Naive thymus-derived CD8-positive, alpha-beta T cell (primary cell): ENCODE measurements at places on chromosomes 1 and 21. TPM values are rescaled to one million over a fixed set of nuclear protein-coding genes. Genes with fewer than 3 reads are reported as not detected.
A peak's percentile ranks its signal among the peaks of the same experiment; 100 is the strongest.

- H3K4me1 ChIP-seq, result no peaks in the 10 kb centered on the region
- H3K36me3 ChIP-seq, result peaks cover 1% of the 10 kb centered on the region
- H3K27me3 ChIP-seq, result no peaks in the 10 kb centered on the region
- H3K4me3 ChIP-seq, result no peak overlapping the region
- no peak overlapping the region for H3K27ac ChIP-seq
Measured at GRCh38 chr1:85975912-85976371, 180.6 kb downstream of the COL24A1 start.

DNA sequence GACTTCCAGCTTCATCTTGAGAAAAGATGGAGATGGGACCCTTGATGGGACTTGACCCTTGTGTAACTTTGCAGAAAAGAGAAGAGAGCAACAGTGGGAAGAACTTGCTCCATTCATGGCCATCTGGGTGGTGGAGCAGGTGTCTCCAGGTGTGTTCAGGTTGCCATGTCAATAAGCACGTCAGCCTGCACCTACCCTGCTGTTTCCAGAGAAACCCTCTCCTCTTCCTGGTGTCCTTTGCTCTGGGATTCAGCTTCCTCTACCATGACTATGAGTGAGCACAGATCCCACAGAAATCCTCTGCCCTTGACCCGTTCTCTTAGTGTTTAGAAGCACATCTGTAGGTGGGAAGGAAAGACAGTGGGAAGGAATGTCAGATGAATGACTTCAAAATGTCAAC is 21.8 kb upstream of the OTUD3 start:
- no peak overlapping the region for H3K4me3 ChIP-seq
- DNase-seq, result no peak
- H3K4me1 ChIP-seq, result no peaks in the 10 kb centered on the region
- peaks cover 7% of the 10 kb centered on the region for H3K36me3 ChIP-seq
- peaks cover 26% of the 10 kb centered on the region for H3K27me3 ChIP-seq

HNRNPCL2 gene
- total RNA-seq, result not detected

GRCh38 chr1:57146100-57146499 is 180.3 kb upstream of the C8B start:
- no peak overlapping the region for H3K27ac ChIP-seq
- H3K36me3 ChIP-seq, result no peaks in the 10 kb centered on the region
- H3K27me3 ChIP-seq, result no peaks in the 10 kb centered on the region
- H3K4me1 ChIP-seq, result no peaks in the 10 kb centered on the region
- H3K4me3 ChIP-seq, result no peak overlapping the region
- DNase-seq, result no peak

DNA sequence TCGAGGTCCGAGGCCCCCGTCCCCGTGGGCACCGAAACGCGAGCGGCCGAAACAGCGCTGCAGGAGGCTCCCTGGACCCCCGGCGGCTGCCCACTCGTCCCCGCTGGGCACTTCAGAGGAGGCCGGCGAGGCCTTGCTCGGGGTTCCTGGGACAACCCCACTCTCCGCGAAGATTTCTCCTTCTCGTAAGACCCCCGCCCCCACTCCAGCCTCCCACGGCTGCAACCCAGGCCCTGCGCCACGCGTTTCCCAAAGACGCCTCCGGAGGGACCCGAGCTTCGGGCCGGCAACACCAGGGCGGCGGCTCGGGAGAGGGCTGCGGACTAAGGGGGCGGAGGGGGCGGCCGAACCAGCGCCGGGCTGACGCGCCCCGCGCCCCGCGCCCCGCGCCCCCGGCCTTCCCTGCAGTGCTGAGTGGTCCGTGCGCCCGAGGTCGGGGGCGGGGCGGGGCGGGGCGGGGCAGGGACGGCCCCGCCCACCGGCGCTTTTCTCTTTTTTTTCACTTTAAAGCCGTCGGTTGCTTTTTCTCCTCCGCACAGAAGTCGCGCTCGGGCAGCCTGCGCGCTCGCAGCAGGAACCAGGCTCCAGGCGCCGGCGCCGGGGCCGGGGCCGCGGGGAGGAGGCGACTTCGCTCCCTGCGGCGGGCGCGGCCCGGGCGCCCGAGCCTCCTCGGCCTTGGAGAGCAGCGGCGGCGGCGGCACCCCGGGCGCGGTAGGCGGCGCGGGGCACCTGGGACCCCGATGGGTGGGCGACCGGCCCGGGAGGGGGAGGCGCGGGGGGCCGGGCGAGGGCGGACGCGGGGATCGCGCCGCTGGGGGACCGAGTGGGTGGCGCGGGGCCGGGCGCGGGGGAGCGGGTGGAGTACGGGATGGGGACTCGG is at the start of gene SPSB1:
Gene SPSB1 (plus strand): TSS at position 534 of the 880 bp plus-strand sequence. CDS start 62,998 bp downstream, outside the sequence.
- H3K27me3 ChIP-seq, result no peaks in the 10 kb centered on the region
- no peak within 1 kb of the TSS for H3K27ac ChIP-seq
- H3K4me1 ChIP-seq, result no peaks in the 10 kb centered on the region
- DNase-seq, result peak; percentile 60
- no peaks in the 10 kb centered on the region for H3K36me3 ChIP-seq
- H3K4me3 ChIP-seq, result peak within 1 kb of the TSS; percentile 60

VHLL gene
- total RNA-seq, result not detected

- no peaks in the 10 kb centered on the region for H3K36me3 ChIP-seq
- no peak for DNase-seq
- peaks cover 12% of the 10 kb centered on the region for H3K4me1 ChIP-seq
Measured at GRCh38 chr1:12231276-12231595, 1.4 kb downstream of the VPS13D start.
